Thymus (tissue), 14 donors: ENCODE measurements at places on chromosomes 1 and 21. TPM values are rescaled to one million over a fixed set of nuclear protein-coding genes. Genes with fewer than 3 reads are reported as not detected.

DNA sequence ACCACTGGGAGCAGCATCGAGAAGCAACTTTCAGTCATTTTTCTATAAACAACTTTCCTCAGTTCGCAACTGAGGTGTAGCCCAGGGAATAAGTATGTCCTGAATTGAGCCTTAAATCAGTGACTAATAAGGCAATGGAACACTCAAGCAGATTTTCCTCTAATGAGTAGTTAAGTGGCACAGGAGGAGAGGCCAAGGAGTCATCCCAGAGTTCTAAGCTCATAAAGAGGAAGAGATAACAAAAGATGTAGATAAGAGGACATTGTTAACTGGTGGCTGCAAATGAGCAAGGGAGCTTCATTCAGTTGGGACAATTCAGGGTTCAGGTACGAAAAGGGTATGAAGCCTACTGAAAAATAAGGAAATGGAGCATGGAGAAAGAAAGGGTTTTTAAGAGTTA lies 64.5 kb downstream of the LRRC40 start:
- no peak for DNase-seq
- no peak overlapping the region for H3K4me3 ChIP-seq
- no peak overlapping the region for H3K27ac ChIP-seq
- H3K4me1 ChIP-seq = no peaks in the 10 kb centered on the region
- H3K27me3 ChIP-seq = no peaks in the 10 kb centered on the region

GRCh38 chr1:25952841-25953401 lies 44.9 kb downstream of the PAFAH2 start:
- no peak overlapping the region for H3K27ac ChIP-seq
- peaks cover 15% of the 10 kb centered on the region for H3K4me1 ChIP-seq

PDZK1IP1 gene
- 1.1 TPM for total RNA-seq

DNA sequence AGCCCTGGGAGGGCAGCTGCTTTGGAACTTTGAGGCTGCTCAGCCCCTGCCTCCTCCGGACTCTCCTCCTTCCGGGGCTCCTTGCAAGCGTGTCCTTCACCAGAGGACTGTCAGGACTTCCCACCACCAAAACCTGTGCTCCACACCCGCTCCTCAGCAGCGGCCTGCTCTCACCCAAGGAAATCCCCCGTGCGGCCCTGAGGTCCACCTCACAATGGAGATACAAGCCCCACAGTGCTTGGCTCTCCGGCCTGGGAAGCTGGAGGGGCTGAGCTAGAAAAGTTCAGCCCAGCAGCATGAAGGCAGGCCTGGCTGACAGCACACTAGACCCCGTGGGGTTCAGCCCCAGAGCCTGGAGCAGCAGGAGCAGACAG lies 33.6 kb downstream of the PGBD5 start:
- no peaks in the 10 kb centered on the region for H3K4me1 ChIP-seq
- no peaks in the 10 kb centered on the region for H3K27me3 ChIP-seq
- DNase-seq = no peak

FCRL1 gene
- total RNA-seq = 0.61 TPM

SELL gene
- total RNA-seq = 136 TPM

DNA sequence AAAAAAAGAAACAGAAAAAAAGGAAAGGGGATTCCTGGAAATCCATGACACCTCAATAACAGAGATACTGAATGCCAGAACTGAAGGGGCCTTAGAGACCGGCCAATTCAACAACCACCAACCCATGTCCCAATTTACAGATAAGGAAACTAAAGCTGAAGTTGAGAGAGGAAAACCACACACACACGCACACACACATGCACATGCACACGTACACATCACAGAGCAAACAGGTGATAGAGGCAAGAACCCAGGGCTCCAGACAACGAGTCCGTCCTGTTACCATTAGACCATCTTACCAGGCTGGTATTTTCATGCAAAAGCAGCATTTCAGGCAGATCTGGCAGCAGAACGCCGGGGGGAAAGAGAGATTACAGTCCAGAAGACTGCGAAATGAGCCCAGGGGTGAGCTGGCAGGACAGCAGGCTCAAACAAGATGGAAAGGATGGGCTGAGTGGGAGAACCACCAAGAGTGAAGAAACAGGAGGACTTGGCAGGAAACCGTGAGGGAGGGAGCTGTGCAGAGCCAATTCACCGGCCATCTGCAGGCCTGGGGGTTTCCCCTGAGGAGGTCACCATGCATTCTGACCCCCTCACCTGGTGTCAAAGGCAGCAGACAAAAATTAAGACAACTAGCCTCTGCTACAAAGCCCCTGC lies 43.5 kb downstream of the PAFAH2 start:
- peaks cover 25% of the 10 kb centered on the region for H3K4me1 ChIP-seq
- H3K27ac ChIP-seq = no peak overlapping the region
- peak; percentile 41 for DNase-seq

DNA sequence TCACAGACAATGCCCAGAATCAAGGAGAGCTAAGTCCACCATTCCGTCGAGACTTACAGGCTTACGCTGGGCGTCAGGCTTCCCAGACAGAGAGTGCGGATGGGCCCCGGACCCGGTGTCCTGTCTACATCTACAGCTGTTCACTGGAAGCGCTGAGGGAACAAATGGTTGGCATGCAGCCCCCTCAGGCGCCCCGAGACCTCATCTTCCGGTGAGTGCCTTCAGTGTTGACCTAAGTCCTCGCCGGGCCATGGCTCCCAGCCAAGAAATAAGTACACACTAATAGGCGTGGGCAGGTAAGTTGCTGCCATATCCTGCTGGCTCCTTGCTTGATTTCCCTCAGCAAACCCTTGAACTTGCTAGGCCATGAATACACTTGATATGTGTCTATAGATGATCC lies 26.2 kb downstream of the HYI start:
- no peak for DNase-seq
- no peaks in the 10 kb centered on the region for H3K27me3 ChIP-seq
- H3K27ac ChIP-seq = no peak overlapping the region
- H3K36me3 ChIP-seq = peaks cover 91% of the 10 kb centered on the region
- no peak overlapping the region for H3K4me3 ChIP-seq

- no peaks in the 10 kb centered on the region for H3K4me1 ChIP-seq
- no peak for DNase-seq
- H3K4me3 ChIP-seq = no peak overlapping the region
- H3K27me3 ChIP-seq = no peaks in the 10 kb centered on the region
- no peaks in the 10 kb centered on the region for H3K36me3 ChIP-seq
Observed at GRCh38 chr1:68723791-68724190, 226.9 kb upstream of the DEPDC1 start.

DNA sequence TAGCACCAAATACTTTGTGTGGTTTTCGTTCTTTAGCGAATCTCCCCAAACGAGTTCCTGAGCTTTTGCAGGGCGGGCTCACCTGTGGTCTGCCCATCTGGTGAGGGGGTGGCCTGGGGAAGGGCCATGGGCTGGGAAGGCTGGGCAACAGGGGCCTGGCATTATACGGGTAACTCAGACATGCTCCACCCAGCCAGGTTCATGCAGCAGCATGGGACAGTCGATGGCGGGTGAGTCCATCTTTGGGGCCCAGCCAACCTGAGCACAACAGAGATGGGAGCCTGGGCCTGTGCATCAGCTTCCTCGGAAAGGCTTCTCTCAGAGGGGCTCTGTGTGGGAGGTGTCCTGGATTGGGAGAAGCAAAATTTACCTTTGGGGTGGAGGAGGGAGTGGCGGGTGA lies 302.6 kb downstream of the CAMTA1 start:
- H3K4me1 ChIP-seq = no peaks in the 10 kb centered on the region
- no peak overlapping the region for H3K27ac ChIP-seq
- H3K36me3 ChIP-seq = no peaks in the 10 kb centered on the region
- no peak for DNase-seq
- H3K4me3 ChIP-seq = no peak overlapping the region
- H3K27me3 ChIP-seq = no peaks in the 10 kb centered on the region

DNA sequence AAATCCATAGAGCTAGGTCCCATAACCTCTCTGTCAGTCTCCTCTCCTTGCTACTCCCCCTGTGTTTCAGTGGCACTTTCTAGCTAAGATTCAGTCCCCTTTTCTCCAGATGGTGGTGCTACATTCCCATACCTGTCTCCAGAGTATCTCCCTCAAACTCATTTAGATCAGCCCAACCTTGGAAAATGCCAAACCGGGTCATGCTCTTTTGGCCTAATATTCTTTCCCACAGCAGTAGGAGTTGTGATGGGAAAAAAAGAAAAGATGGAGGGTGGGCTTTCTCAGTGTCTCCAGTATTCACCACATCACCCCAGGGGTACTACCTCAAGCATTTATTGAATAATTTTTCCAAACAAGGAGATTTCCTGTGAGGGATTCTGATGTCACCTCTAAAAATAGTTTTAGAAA lies 3.2 kb upstream of the RXFP4 start:
- no peak overlapping the region for H3K4me3 ChIP-seq
- peak; percentile 55 for DNase-seq
- peaks cover 39% of the 10 kb centered on the region for H3K4me1 ChIP-seq
- no peak overlapping the region for H3K27ac ChIP-seq

ACTN2 gene
- total RNA-seq = 0.38 TPM

DNA sequence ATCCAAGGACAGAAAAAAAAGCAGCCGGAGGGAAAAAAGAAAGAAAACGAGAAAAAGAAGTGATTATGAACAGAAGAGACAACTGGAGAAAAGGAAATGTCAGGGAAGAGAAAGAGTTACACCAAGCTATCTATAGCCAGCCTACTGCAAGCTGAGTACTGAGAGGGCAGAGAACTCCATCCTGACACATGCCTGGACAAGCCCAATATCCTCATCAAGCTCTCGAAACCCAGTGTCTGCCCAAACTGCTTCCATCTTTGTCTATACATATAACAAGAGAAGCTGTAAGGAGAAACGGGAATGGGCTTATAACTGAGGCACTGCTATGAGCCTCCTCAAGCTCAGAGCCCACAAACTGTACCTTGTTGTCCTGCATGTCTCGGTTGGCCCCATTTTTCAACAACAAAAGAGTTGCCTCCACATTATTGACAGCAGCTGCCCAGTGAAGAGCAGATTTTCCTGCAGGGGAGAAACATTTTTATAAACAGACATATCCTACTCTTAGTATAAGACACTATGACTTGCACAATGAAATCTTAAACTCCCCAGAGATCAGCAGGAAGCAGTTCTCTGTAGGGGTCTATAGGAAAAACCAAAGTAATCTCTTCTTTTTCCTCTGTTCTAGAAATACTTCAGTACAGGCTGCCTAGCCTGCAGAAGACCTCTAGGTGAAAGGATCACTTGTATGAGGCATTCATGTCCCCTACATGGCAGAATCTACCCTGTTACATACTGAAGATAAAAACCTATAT lies 21.2 kb upstream of the ADAM30 start:
- no peak overlapping the region for H3K27ac ChIP-seq
- H3K36me3 ChIP-seq = peaks cover 52% of the 10 kb centered on the region
- no peak for DNase-seq
- no peaks in the 10 kb centered on the region for H3K27me3 ChIP-seq
- no peak overlapping the region for H3K4me3 ChIP-seq

- H3K27ac ChIP-seq = no peak overlapping the region
- H3K4me1 ChIP-seq = no peaks in the 10 kb centered on the region
- no peaks in the 10 kb centered on the region for H3K36me3 ChIP-seq
- H3K4me3 ChIP-seq = no peak overlapping the region
Observed at GRCh38 chr1:241061062-241061461, 295.9 kb downstream of the RGS7 start.

DNA sequence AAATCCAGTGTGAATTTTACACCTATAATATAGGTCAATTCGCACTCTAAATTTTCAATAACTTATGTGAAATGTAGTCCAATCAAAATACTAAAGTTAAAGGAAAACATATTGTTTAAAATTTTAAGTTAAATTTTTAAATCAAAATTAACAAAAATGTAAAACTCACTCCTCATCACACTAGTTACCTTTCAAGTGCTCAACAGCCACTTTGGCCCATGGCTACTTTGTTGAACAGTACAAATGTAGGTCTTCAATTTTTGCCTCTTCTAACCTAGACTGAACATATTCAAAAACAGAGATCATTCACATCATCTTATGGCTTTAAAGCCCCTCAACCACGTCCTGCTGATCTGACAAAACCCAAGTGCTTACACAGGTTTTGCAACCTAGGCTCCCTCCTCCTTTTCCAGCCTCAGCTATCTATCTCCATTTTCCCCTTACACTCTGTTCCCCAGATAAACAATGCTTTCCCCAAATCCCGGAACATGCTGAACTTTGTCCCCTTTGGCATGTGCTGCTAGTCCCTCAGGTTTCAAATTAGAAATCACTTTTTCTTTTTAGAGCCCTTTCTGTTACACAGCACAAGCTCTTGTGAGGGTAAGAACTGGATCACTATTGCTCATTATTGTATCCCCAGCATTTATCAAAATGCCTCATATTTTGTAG lies 110.6 kb downstream of the AKT3 start:
- no peaks in the 10 kb centered on the region for H3K4me1 ChIP-seq
- no peaks in the 10 kb centered on the region for H3K36me3 ChIP-seq
- DNase-seq = no peak
- H3K27me3 ChIP-seq = no peaks in the 10 kb centered on the region

CELA2A gene
- total RNA-seq = 0.14 TPM

- H3K27ac ChIP-seq = no peak overlapping the region
- no peak overlapping the region for H3K4me3 ChIP-seq
- peaks cover 3% of the 10 kb centered on the region for H3K27me3 ChIP-seq
- H3K36me3 ChIP-seq = no peaks in the 10 kb centered on the region
- DNase-seq = no peak
Observed at GRCh38 chr1:117535821-117536220, 70.0 kb upstream of the TENT5C start.

GRCh38 chr1:157133426-157133825 lies 4.8 kb downstream of the ETV3 start:
- peaks cover 24% of the 10 kb centered on the region for H3K36me3 ChIP-seq
- H3K27ac ChIP-seq = no peak overlapping the region
- peak; percentile 50 for DNase-seq
- H3K4me1 ChIP-seq = peaks cover 19% of the 10 kb centered on the region
- no peak overlapping the region for H3K4me3 ChIP-seq

- H3K27me3 ChIP-seq = no peaks in the 10 kb centered on the region
- H3K4me1 ChIP-seq = no peaks in the 10 kb centered on the region
- no peak for DNase-seq
- no peaks in the 10 kb centered on the region for H3K36me3 ChIP-seq
- H3K27ac ChIP-seq = no peak overlapping the region
Observed at GRCh38 chr1:230390371-230390770, 35.8 kb downstream of the PGBD5 start.

TGFB2 gene
- total RNA-seq = 0.94 TPM

- no peaks in the 10 kb centered on the region for H3K27me3 ChIP-seq
- H3K4me3 ChIP-seq = no peak overlapping the region
- peaks cover 4% of the 10 kb centered on the region for H3K36me3 ChIP-seq
- no peak overlapping the region for H3K27ac ChIP-seq
Observed at GRCh38 chr1:47351305-47351704, 17.7 kb downstream of the CMPK1 start.

- peaks cover 27% of the 10 kb centered on the region for H3K4me1 ChIP-seq
- H3K4me3 ChIP-seq = no peak overlapping the region
- peak overlapping the region; percentile 76 for H3K27ac ChIP-seq
Observed at GRCh38 chr1:14733048-14733778, 134.7 kb downstream of the KAZN start.

SEC16B gene
- total RNA-seq = 0.28 TPM

- no peaks in the 10 kb centered on the region for H3K36me3 ChIP-seq
- H3K27me3 ChIP-seq = peaks cover 8% of the 10 kb centered on the region
- H3K4me1 ChIP-seq = no peaks in the 10 kb centered on the region
- DNase-seq = no peak
- H3K4me3 ChIP-seq = no peak overlapping the region
Observed at GRCh38 chr1:201353186-201353940, 24.1 kb downstream of the TNNT2 start.
